ENCODE measurements at places on chromosomes 1 and 21.

GRCh38 chr1:92066321-92066720 is 8.9 kb downstream of the SETSIP start:
- no peak for DNase-seq

GRCh38 chr1:210597555-210598134 is 268.9 kb downstream of the HHAT start:
- DNase-seq, result no peak

DNA sequence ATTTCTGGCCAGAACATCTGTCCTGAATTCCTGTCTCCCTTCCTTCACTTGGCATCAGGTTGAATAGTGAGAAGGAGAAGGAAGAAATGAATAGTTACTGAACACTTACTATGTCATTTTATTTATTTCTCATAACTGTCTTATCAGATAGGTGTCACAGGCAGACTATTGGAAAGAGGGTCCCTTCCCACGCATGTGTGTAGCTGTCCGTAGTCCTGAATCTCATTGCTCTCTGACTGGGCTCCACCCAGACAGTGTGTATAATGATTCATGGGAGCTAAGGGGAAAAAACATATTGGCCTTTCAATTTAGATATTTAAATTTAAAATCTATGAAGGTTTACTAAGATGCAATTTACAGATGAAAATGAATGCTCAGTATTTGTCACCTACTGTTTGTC is 86.1 kb downstream of the OMA1 start:
- no peak for DNase-seq

DNA sequence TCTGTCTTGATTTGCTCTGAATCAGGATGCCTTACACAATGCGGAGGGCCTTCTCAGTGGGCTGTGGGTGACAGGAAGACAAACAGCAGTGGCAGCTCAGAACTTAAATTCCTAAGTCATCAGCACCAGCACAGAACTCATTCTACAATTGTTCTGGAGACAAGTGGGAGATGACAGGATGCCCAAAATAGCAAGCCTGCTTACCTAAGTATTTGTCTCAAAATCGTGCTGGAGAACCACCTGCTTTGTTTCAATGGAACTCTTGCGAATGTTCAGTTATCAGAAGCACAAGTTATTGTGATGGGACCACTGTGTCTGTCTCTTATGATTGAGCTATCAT is 76.1 kb downstream of the VCAM1 start:
- DNase-seq, result no peak

GRCh38 chr1:87426463-87427249 is 98.0 kb downstream of the LMO4 start:
- no peak for DNase-seq

DNA sequence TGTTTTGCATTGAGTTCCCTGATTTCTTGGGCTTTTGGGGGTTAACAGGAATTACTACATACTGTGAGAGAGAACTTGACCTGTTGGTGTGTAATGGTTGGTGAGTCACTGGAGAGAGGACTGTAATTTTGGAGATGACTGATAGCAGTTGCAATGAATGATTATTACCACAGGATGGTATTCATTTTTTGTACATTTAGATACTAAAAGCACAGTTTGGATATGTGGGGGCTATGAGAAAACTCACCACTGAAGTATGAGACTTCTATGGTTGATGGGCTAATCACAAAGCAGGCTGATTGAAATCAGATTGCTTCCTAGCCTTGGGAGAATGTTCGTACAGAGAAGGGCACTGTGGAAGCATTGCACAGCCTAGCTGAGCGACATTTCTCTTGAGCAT is 1571.3 kb upstream of the PRMT6 start:
- no peak for DNase-seq

GRCh38 chr1:29343476-29343875 is 107.2 kb downstream of the PTPRU start:
- no peak for DNase-seq

DNA sequence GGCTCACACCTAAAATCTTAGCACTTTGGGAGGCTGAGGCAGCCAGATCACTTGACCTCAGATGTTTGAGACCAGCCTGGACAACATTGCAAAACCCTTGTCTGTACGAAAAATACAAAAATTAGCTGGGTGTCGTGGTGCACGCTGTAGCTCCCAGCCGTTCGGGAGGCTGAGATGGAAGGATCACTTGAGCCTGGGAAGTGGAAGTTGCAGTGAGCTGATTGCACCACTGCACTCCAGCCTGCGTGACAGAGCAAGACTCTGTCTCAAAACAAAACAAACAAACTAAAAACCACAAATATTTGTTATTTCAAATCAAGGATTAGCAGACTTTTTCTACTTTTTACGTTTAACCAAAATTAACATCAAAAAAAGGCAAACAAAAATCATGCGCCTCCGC is 31.3 kb downstream of the INKA2 start:
- DNase-seq, result no peak

DNA sequence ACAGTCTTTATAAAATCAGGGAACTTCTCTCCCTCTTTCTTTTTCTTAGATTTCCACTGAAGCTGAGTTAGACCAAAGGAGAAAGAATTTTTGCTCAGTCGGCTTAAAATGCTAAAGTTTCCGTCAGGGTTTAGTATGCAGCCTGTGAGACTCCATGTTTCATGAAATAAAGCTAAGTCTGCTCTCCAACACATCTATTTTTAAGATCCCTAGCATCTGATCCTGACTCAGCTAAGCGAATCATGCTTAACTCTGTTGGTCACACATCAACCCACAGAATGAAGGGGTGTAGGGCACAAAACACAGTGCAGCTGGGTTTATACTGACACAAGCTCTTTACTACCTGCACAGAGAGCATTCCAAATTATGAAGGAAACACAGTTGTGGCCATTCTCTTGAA is 102.4 kb upstream of the ZNF281 start:
- no peak for DNase-seq

- DNase-seq, result no peak
These were observed 39.0 kb upstream of the RGS5 start for GRCh38 chr1:163241746-163242145.

DNA sequence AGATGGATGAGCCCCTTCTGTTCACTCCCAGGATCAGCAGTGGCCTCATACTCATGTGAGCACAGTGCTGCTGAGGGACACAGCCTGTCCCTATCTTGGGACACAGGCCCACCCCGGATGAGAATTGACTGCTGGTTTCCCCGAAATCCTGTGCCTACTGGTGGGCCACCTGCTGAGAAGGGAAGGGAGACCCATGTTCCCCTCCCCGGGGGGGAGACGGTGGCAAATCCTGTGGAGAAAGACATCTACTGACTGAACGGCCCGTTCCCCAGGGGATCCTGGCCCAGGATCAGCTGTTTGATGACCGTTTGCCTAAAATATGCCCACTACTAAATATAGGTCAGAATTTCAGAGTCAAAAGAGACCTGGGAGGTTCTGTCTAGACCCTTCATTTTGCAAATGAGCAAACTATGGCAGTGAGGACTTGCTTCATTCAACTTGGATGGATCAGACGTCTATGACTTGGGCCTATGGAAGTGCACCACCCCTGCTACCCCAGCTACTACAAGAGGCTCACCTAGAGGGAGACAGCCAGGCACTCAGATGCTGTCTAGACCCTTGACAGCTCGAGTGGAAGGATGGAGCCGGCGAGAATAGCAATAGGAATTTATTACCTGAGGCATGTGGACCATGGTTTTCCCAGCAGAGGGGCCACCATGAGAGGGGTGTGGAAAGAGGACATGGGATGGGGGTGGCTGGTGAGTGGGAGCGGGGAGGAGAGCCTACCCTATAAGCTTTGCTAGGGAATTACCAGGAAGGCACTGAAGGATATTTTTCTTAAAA is 15.6 kb upstream of the THEMIS2 start:
- DNase-seq, result no peak

- no peak for DNase-seq
These were observed 25.5 kb upstream of the CAP1 start for GRCh38 chr1:40014812-40015594.

GRCh38 chr21:28485301-28486022 is 507.2 kb downstream of the LTN1 start:
- no peak for DNase-seq

- no peak for DNase-seq
These were observed 60.4 kb downstream of the KIF21B start for GRCh38 chr1:200963076-200963475.

- no peak for DNase-seq
These were observed 89.8 kb downstream of the EVI5 start for GRCh38 chr1:92695104-92695503.

- no peak for DNase-seq
These were observed 488.5 kb upstream of the RUNX1 start for GRCh38 chr21:35537604-35538003.

GRCh38 chr1:78096017-78096416 is 50.3 kb downstream of the GIPC2 start:
- DNase-seq, result no peak

GRCh38 chr1:67987046-67987799 is 63.2 kb downstream of the DIRAS3 start:
- no peak for DNase-seq

DNA sequence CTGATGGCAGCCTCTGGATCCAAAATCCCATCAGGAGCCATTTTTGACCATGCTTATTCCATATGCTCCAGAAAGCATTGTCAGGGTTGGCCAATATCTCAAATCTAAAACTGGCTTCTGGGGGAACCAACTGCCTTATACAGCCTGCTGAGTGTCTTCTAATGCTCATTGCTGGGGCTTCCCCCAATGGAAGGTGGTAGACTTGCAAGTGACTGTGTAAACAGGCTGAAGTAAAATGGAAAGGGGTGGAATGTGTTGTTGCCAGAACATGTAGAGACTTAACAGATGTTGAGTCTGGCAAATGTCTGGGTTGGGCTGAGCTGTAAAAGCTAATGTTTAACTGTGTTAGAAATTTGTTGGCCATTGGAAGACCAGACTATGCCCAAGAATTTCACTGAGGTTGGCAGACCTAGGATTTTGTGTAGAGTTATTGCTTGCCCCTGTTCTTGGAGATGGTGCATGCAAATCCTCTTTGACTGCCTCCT is 22.7 kb upstream of the LRIF1 start:
- no peak for DNase-seq

DNA sequence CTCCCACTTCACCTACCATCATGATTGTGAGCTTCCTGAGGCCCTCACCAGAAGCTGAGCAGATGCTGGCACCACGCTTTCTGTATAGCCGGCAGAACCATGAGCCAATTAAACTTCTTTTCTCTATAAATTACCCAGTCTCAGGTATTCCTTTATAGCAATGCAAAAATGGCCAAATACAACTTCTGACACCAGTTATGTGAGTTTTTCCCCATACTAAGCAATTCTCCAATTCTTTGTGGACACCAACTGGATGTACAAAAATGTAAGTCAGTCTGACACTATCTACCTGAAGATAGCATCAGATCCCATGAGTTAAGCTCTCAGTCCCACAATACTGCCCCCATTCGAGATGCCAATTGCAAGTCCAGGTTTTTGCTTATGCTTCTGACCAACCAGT is 65.4 kb upstream of the PPIH start:
- DNase-seq, result no peak

DNA sequence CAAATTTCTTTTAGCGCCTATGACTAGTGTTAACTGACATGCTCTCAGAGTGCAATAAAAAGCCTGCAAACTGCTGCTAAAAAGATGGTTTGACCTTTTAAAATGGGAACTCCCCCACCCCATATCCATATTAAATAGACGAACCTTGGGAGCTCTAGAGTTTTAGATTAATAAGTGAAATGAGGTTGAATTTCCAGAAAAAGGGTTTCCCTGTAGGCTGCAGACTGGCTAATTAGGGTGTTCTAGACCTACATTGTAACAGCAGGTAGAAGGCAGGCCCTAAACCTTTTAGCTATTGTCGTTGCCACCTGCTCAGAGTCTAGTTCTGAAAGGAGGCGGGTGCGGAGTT is 2.2 kb downstream of the FAM78B start:
- no peak for DNase-seq

DNA sequence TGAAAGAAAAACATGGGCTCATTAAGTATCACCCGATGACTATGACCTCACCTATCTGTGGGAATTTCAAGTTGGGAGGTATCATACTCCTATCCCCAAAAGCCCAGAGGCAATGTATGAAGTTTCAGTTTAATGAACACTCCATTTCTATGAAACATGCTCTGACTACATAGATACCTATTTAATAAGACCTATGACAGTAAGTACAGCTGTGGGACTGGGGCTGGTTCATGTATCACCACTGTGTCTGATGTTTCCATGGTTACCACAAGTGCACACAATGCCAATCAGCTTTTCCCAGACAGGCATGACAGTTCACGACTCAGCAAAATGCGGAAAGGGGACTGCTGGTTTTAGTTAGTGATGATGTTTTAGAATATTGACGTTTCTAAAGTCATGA is 167.7 kb downstream of the SIPA1L2 start:
- no peak for DNase-seq

GRCh38 chr1:47477595-47478080 is 39.8 kb downstream of the FOXD2 start:
- DNase-seq, result no peak

- no peak for DNase-seq
These were observed 35.8 kb downstream of the HHAT start for GRCh38 chr1:210364479-210364878.

DNA sequence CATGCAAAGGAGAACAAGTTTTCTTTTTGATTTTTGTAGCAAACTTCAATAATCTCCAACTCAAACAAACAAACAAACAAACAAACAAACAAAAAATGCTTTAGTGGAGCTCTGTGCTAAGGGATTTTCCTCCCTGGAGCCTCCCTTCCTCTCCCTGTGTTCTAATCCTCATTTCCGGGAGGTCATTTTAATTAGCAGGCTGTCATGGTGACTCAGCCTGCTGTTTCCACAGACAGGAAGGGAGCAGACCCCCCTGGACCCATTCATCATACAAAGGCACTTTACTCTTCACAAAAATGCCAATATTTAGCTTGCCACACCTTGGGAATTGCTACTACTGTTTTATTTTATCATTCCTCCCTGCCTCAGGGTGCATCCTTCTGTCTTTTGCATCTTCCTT is 61.0 kb upstream of the SPATA6 start:
- no peak for DNase-seq

- DNase-seq, result no peak
These were observed 21.3 kb downstream of the HMGCS2 start for GRCh38 chr1:119747451-119747850.

GRCh38 chr1:31860581-31860980 is 44.8 kb upstream of the SPOCD1 start:
- no peak for DNase-seq

DNA sequence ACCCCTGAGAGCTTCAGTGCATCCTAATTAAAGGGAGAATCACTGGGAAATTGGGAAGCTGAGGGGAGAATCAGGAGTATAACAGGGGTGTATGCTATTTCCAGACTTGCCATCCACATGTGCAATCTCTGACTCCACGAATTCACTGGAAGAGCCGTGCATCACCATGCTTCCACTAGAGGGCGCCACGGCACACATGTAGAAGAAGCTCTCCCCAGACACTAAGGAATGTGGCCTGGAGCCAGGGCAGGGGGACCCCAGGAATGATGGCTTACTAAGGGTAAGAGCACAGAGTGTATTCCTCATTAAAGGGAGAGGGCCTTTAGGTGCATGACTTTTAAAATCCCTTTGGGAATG is 81.5 kb downstream of the ABCA4 start:
- no peak for DNase-seq

DNA sequence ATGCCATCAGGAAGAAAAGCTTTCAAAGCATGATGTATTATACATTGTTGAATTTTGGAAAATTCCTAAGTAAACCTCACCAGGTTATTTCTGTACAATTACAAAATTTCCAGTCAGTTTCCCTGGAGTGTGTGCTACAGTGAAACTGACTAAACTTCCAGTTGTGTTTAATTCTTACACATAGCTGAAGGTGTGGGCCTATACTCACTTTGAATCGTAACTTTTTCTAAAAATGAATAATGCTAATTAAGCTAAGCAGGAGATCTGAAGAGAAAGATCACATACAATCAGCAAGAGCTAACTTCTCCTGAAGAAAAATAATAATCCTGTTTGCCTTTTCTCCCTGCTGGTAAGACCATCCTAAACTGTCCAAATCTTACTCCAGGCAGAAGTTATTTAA is 537.2 kb upstream of the PBX1 start:
- DNase-seq, result no peak
